ENCODE measurements at places on chromosomes 13 and 19.

- DNase-seq: no peak
Observed at GRCh38 chr13:74920920-74921319, 561.0 kb downstream of the TBC1D4 start.

GRCh38 chr19:18131841-18132596 lies 20.9 kb upstream of the PIK3R2 start:
- no peak for DNase-seq

- no peak for DNase-seq
Observed at GRCh38 chr13:21256351-21256761, 79.9 kb downstream of the MRPL57 start.

- no peak for DNase-seq
Observed at GRCh38 chr19:47663435-47663910, 49.7 kb upstream of the EHD2 start.

- no peak for DNase-seq
Observed at GRCh38 chr13:35723053-35723461, 246.6 kb upstream of the MAB21L1 start.

- DNase-seq: no peak
Observed at GRCh38 chr19:15015946-15016542, 33.2 kb upstream of the CASP14 start.

GRCh38 chr19:15779756-15780476 lies 7.5 kb upstream of the OR10H5 start:
- no peak for DNase-seq

- DNase-seq: no peak
Observed at GRCh38 chr19:20351244-20351643, 184.2 kb downstream of the ZNF486 start.

GRCh38 chr19:7685546-7686445 lies 5.2 kb downstream of the TRAPPC5 start:
- DNase-seq: no peak

GRCh38 chr13:45004096-45004495 lies 14.8 kb downstream of the GPALPP1 start:
- no peak for DNase-seq

DNA sequence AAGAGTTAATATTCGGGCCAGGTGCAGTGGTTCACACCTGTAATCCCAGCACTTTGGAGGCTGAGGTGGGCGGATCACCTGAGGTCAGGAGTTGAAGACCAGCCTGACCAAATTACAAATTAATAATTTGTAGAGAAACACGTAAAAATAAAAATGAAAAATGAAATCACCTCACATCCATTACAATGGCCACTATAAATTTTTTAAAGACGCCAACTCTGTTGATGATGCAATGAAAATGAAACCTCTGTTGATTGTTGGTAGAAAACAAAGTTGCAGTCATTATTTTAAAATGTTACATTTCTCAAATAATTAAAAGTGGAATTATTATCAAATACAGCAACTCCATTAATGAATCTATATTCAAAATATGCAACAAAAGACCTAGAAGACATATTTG lies 26.8 kb downstream of the ZNF100 start:
- DNase-seq: no peak

DNA sequence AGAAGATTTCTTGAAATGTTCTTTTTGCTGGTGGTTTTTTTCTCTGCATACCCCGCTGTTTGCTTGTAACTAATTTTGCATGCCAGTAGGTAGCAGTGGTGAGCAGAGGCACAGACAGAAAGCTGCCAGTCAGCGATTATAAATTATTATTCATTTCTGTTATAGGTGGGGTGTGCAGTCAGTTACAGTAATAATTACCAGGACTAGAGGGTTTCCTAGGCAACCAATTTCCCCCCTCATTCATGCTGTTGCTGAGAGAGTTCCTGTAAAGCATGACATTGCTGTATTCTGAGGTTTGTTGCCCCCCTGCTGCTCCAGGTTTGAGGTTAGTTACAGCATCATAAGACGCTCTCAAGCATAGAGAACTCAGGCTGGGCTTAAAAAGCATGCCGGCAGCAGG lies 104.5 kb downstream of the URI1 start:
- no peak for DNase-seq

GRCh38 chr19:19031891-19032290 lies 1.4 kb downstream of the SUGP2 start:
- DNase-seq: no peak

GRCh38 chr13:80274643-80275042 lies 66.3 kb downstream of the SPRY2 start:
- DNase-seq: no peak

DNA sequence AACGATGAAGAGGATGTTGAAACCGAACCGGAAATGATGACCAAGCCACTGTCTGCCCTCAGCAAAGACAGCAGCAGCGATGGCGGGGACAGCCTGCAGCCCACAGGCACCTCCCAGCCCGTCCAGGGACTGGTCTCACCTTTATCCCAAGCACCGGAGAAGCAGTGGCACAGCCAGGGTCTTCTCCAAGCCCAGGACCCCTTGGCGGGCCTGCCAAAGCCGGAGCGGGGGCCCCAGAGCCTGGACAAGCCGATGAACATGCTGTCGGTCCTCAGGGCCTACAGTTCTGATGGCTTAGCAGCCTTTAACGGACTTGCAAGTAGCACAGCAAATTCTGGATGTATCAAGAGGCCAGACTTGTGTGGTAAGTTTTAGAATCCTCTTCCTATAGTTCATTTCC lies 177.0 kb downstream of the ZNF536 start:
- DNase-seq: no peak

- DNase-seq: no peak
Observed at GRCh38 chr13:103451656-103452055, 385.4 kb upstream of the SLC10A2 start.

DNA sequence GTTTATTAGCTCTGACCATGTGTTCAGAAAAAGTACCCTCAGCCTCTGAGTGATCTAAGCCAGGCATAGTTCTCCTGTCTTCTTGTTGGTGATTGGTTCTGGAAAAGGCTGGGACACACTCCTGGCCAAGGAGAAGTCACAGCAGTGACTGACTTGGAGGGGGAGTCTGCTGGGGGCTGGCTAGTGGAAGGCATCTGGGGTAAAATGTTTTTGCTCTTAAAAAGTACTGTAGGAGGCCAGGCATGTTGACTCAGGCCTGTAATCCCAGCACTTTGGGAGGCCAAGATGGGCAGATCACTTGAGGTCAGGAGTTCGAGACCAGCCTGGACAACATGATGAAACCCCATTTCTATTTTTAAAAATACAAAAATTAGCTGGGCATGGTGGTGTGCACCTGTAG lies 21.7 kb downstream of the FAM187B start:
- no peak for DNase-seq

DNA sequence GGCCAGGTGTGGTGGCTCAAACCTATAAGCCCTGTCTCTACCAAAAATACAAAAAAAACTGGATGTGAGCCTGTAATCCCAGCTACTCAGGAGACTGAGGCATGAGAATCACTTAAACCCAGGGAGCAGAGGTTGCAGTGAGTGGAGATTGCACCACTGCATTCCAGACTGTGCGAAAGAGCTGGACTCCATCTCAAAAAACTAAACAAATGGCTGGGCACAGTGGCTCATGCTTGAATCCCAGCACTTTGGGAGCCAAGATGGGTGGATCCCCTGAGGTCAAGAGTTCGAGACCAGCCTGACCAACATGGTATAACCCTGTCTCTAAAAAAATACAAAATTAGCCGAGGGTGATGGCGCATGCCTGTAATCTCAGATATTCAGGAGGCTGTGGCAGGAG lies 34.9 kb upstream of the ZNF83 start:
- DNase-seq: no peak

- DNase-seq: no peak
Observed at GRCh38 chr19:14048443-14049153, 13.3 kb downstream of the PALM3 start.

GRCh38 chr13:57450356-57450755 lies 181.2 kb upstream of the PCDH17 start:
- DNase-seq: no peak

DNA sequence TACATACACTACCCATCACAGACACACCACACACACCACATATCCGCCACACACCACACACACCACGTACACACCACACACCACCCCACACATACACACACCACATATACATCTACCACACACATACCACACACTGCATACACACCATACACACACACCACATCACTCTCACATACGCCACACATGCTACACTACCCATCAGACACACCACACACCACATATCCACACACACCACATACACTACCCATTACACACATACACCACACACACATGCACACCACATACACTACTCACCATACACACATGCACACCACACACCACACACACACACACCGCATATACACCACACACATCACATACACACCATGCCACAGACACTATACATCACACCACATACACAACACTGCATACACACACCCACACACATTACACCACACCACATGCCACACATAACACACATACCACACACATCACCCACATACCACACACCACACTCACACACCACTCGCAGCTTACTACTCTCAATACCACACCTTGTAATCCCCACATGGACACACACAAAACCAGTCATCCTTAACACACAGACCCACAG lies 9.5 kb downstream of the ERFL start:
- no peak for DNase-seq

DNA sequence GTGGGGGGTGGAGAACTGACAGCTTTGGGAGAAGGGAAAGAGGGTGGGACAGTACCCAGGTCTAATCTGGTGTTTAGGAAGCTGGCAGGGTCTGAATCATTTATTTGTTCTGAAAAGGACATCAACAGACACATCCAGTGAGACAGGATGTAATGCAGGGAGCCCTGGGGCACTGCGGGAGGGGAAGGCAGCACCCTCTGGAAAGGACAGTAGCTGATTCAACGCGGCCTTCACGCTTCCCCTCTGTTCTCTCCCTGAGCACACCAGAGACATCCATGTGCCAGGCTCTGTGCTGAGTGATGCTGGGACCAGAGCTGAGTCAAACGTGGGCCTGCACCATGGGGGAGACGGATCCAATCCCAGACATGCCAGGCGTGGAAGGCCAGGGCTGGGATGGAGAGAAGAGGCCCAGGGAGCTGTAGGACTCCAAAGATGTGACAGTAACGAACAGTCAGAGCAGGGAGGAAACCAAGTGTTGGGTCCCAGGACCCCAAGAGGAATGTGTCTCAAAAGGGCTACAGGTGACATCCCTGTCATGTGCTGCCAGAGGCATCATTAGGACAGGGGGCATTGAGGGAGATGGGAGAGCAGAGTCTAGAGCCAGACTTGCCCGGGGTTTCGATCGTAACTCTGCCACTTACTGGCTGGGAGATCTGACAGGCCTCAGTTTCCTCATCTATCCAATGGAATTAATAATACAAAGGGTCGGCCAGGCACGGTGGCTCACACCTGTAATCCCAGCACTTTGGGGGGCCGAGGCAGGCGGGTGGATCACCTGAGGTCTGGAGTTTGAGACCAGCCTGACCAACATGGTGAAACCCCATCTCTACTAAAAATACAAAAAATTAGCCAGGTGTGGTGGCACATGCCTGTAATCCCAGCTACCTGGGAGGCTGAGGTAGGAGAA lies 1.7 kb downstream of the ETFB start:
- no peak for DNase-seq

- no peak for DNase-seq
Observed at GRCh38 chr13:75302071-75302698, 179.8 kb downstream of the TBC1D4 start.

DNA sequence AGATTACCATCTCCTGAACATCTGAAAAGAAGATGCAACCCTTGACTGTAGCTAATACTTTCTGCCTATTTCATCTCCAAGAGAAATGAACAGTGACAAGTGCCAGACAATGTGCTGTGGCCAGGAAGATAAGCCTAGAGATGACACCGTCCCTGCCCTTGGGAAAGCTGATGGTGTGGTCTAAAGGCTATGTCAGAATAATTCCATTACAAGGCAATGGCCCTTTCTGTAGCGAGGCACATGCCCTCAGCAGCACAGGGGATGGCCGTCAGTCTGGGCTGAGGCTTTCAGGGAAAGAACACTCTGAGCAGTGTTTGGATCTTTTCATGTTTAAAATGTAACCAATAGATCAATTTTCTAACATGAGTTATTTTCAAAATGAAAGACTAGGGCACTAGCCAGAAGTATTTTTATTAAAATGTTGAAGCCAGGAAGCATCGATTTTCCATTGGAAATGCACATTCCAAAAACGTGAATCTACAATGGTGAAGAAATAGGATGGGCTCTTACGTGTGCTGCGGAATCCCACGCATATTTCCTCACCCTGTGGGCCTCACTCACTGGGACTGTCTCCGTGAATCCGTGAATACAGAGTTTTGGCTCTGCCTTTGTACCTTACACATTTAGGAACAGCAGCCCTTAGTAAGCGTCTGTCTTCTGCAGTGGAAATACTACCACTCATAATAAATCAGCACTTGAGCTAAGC lies 22.0 kb downstream of the COL4A1 start:
- DNase-seq: no peak

GRCh38 chr19:6065685-6066374 lies 44.5 kb downstream of the RFX2 start:
- peak; percentile 80 for DNase-seq

GRCh38 chr19:13908674-13909073 lies 2.7 kb downstream of the CC2D1A start:
- DNase-seq: no peak

GRCh38 chr19:50383001-50383851 lies 921 bp upstream of the POLD1 start:
- DNase-seq: no peak

GRCh38 chr13:91406619-91407018 lies 8.2 kb downstream of the GPC5 start:
- DNase-seq: no peak

GRCh38 chr19:22735911-22736645 lies 47.9 kb downstream of the ZNF99 start:
- DNase-seq: no peak

- DNase-seq: no peak
Observed at GRCh38 chr19:16834747-16835146, 5.5 kb downstream of the SIN3B start.

- DNase-seq: no peak
Observed at GRCh38 chr19:41551212-41551610, 24.8 kb upstream of the CEACAM21 start.

DNA sequence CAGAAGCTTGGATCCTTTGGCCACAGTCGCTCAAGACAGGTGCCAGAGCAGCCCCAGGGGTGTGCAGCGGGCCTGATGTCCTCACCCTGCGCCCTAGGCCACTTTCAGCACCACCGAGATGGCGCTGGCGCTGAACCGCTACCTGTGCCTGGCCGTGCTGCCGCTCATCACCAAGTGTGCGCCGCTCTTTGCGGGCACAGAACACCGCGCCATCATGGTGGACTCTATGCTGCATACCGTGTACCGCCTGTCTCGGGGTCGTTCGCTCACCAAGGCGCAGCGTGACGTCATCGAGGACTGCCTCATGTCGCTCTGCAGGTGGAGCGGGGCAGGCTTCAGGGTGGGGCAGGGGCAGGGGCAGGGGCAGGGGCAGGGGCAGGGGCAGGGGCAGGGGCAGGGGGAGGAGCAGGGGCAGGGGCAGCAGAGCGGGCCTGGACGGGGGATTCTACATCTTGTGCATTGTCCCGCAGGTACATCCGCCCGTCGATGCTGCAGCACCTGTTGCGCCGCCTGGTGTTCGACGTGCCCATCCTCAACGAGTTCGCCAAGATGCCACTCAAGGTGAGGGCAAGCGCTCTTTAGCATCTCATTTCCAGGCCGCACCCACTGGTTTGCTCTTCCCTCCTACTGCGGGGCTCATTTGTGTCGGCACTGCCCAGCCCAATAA lies 69.1 kb downstream of the RYR1 start:
- DNase-seq: no peak
